NCI-H1694 (cell line): ENCODE measurements at places on chromosomes 3 and 15.
A peak's percentile ranks its signal among the peaks of the same experiment; 100 is the strongest.

- peak; percentile 27 for DNase-seq
Measured at GRCh38 chr3:184155644-184156521, 706 bp downstream of the DVL3 start.

DNA sequence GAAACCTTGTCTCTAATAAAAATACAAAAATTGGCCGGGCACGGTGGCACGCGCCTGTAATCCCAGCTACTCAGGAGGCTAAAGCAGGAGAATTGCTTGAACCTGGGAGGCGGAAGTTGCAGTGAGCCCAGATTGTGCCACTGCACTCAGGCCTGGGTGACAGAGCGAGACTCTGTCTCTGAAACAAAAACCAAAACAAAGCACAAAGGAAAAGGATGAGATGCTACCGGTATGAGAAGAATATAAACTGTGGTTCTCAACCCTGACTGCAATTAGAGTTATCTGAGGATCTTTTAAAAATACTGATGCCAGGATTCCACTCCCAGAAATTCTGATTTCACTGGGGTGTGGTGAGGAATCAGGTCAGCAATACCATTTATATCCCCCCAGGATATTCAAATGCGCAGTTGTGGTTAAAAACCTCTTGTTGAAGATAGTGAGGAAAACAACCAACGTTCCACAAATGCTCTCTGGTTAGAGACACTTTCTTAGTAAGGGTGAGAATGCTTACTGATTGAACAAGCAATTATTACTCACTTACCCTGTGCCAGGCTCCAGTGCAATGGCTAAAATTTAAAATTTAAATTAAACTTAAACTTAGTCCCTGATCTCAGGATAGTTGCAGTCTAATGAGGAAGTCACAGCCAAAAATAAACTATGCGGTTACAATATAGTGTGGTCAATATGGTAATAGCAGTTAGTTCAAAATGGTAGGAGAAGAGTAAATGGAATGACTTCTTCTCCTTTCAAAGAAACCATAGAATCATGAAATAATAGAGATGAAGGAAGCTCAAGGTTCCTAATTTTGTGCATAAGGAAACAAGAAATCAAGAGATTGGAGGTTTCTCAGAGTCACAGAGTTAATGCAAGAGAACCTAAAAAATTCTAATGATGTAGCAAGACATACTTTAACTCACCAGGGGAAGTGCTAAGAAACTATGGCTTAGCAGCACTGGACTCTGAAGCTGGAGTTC is 109.5 kb downstream of the SSR3 start:
- DNase-seq: no peak

DNA sequence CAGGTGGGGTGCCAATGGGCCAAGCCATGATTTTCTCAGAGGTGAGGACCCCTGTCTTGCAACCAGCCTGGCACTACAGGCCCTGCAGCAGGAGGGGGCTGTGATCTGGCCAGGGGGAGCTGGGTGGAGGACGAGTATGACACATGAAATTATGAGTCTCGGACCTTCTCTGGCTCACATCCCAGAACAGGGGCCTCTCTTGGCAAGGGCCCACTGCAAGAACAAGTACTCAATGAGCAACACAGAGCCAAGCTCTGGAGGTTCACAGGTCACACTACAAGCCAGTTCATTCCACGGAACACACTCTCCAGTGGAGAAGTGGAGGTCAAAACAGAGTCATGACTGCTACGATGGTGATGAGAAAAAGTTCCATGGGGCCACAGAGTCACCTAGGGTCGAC is 28.3 kb downstream of the CCDC32 start:
- DNase-seq: no peak

- no peak for DNase-seq
Measured at GRCh38 chr3:19248767-19249166, 100.5 kb downstream of the KCNH8 start.

DNA sequence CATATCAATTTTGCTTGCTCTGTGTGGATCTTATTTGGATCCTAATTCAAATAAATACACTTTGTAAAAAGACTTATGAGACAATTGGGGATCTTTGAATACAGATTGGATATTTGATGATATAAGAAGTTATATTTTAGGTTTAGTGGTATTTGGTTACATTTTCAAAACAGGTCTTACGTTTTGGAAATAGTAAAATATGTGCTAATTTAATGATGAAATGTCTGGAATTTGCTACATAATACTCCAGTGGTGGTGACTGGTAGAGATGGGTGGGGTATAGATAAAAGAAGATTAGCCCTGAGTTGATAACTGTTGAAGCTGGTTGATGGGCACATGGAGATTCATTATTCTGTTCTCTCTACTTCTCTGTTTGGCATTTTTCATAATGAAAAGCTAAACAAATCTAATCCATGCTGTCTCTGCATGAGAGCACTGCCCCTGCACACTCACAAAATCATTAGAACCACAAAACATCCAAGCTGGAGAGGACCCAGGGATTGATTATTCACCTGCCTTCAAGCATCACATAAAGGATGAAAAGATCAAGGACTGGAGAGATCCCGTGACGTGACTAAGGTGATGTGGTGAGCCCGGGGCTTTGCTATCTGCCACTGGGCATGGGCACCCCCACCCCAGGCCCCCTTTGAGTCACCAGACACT is 58.9 kb downstream of the TLE3 start:
- DNase-seq: no peak

DNA sequence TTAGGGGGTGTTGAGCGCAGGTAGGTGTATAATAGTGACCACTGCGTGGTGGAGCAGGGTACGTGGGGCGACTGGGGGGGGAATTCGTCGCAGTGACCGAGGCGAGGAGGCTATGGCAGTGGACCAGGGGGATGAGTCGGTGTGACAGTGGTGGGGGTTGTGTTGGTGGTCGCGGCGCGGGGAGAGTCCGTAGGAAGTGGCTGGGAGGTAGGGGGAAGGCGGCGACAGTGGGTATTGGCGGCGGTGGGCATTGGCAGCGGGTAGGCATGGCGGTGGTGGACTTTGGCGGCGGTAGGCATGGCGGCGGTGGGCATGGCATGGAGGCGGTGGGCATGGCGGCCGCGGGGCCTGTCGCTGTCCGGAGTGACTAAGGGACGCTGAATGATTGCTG is 739 bp downstream of the SNRPN start:
- DNase-seq: no peak

DNA sequence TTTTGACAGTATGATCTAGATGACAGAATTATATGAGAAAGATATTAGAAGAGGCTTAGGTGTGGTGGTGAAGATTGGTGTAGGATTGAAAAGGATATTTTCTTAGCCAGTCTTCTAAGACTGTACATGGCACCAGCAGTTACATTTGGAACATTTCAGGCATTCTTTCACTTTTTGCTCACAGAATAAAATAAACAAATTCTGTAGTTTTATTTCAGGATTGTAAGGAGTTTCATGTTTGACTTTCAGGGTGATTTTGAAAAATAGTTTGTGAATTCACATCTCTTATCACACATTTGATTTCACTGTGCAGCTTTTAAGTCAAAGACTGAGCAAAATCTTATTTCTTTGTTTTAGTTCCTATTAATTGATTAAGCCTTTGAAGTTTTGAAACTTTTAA is 27.1 kb downstream of the DNAJC13 start:
- DNase-seq: no peak

- DNase-seq: no peak
Measured at GRCh38 chr15:99322643-99323405, 71.5 kb downstream of the LRRC28 start.

DNA sequence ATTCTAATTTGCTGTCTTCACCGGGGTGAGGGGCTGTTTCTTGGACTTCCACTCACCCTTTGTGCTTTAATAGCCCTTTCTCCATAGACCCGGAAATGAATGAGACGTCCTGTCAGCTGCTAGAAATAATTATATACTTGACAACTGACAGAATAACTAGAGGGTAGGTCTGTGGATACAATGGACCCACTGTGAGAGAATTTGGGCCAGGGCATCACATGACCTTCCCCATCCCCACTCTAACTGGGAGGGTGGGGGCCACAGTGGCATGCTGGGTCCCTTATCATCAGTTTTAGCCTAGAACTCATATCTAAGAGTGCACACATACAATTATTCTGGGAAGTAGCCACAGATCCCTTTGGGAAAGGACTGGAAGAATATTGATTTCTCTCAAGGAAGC is 25.9 kb upstream of the MINAR1 start:
- DNase-seq: no peak

- DNase-seq: no peak
Measured at GRCh38 chr3:13288732-13289718, 131.1 kb downstream of the NUP210 start.

GRCh38 chr3:107988460-107989175 is 102.2 kb downstream of the CD47 start:
- no peak for DNase-seq

DNA sequence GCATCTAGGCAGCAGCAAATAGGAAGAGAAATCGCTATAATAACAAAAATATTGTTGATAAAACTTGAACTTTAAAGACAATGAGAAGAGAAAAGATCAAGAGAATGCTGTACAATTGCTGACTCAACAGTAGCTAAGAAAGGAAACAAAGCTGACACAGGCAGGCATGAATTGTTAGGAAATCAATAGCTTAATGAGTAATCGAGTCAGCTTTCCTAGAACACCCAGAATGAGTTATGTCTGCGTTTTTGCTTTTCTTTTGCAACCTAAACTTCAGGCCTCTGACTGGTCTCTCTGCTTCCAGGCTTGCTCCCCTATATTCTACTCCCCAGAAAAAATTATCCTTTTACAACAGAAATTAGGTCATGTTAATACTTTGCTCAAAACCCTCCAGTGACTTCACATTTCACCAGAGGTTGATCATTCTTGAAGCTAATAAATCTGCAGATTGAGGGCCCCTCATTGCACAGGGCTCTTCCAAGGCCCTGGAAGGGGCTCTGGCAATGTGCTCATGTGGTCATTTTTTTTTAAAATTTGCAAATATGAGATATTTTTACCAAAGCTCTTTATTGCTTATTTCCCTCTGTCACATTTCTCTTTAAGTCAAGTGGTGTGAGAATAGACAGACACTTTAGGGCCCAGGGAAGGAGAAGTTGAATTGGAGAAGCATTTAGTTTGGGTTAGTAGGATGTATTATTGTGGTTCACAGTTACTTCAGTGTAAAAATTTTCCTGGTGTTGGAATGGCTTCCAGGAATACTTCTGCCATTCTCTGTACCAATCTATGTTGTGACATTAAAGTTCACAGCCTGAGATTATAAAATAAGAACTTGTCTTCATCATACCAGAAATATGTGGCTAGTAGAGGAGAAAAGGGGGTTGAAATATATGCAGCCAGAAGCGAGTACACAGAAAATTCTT is 116.3 kb downstream of the TMCO5A start:
- DNase-seq: no peak

DNA sequence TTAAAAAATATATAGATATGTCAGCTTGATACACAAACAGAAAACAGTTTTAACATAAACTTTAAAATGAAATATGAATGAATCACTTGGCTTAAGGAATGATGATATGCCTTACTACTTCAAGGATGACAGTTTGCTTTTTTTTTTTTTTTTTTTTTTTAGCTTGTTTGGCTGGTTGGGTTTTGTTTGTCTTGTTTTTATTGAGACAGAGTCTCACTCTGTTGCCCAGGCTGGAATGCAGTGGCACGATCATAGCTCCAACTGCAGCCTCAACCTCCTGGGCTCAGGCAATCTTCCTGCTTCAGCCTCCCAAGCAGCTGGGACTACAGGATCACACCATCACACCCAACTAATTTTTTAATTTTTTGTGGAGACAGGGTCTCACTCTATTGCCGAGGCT is 14.5 kb downstream of the LRRC2 start:
- no peak for DNase-seq

- DNase-seq: no peak
Measured at GRCh38 chr3:138434276-138434874, at the start of gene ESYT3. Gene ESYT3, plus strand, starts transcription at chr3:138434616. Its CDS starts 183 bp downstream, at chr3:138434799.

- peak; percentile 53 for DNase-seq
Measured at GRCh38 chr15:78979456-78980320, 34.8 kb upstream of the CTSH start.

GRCh38 chr3:73773233-73773632 is 148.5 kb upstream of the PDZRN3 start:
- DNase-seq: no peak

- DNase-seq: no peak
Measured at GRCh38 chr3:111824351-111824750, 34.7 kb upstream of the PHLDB2 start.

DNA sequence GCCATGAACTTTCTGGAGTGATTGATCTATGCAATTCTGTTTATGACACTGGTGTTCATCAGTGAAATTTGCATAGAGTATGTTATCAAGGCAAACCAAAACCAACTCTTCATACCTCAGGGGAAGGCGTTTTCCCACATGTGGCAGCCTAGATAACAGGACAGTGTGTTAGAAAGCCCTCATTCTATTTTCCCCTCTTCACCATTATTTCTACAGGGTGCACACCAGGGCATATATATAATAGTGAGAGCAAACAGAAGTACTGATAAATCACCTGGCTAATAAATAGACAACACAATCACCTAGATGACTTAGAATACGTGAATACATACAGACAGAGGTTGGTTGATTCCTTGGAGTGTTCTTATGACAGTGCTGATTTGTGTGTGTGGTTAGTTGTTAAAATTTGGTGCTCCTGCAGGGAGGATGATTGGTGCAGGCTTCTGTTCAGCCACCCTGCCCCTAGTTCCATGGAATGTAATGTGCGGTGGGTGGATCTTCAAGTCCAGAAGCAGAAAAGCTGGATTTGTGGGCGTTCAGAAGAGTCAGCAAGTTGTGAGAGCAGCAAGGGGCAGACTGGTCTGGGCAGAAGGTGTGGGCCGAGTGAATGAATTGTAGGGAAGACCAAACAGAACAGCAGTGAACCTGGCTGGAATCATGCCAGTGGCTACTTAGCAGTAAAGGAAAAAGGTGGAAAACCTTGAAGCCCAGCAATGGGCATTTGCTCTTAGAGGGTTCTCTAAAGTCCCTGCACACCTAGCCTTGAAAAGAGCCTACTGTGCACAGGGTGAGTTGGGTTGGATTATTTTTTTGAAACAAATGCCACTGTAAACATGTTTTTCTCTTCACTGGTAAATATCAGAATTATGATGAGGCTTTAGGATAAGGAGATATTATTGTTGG is 11.7 kb upstream of the RARRES1 start:
- no peak for DNase-seq

GRCh38 chr3:25412269-25412668 is 15.8 kb upstream of the RARB start:
- DNase-seq: no peak

DNA sequence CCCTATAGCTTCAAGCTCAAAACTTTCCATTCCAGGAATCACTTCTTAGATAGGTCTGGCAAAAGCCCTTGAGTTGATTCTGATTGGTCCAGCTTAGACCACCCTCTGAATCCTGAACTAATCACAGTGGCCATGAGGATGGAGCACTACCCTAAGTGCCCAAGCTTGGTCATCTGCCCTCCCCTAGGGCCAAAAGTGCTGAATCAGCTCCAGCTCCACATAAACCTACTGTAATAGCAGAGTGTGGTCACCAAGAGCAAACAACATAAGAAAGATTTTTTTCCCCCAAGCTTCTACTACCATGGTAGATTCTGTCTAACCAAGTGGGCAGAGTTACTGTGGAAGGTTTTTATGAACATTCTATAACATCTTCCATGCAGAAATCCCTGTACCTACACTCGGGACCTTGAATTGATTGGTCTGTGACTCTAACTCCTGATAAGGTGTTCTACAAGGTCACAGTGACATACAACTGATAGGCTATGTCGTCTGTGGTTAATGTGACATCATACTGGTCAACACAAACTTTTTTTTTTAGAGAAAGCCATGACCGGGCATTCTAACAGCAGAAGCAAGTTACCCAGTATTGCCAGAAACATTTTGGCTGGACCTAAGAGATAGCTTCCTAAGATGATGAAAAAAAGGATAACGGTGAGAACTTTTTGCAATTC is 320.9 kb downstream of the MAGI1 start:
- no peak for DNase-seq

GRCh38 chr3:24151594-24151993 is 206.5 kb downstream of the NR1D2 start:
- DNase-seq: no peak

GRCh38 chr15:80989081-80989517 is 520 bp downstream of the MESD start:
- no peak for DNase-seq
